GM12864 (cell line): ENCODE measurements at places on chromosomes 11 and 22.

DNA sequence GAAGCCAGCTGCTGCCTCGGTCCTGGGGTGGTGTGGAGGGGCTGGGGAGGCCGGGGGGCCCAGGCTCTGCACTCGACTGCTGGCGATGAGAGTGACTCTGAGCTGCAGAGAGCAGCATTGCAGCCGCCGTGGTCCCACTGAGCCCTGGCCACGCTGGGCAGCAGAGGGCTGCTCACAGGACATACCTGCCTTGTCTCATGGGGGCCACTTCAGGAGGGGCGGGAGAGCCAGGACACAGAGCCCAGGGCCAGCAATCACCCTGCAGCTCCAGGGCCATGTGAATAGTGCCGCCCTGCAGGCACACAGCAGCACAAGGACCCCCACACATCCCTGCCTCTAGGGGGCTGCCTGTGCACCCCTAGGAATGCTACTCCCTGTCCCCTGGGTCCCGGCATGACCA lies 147.0 kb downstream of the CRYBB2 start:
- DNase-seq = no peak

GRCh38 chr11:35082321-35083180 lies 56.4 kb upstream of the CD44 start:
- DNase-seq = peak; percentile 91

- no peak for DNase-seq
Observed at GRCh38 chr11:83051760-83052671, 19.7 kb downstream of the RAB30 start.

DNA sequence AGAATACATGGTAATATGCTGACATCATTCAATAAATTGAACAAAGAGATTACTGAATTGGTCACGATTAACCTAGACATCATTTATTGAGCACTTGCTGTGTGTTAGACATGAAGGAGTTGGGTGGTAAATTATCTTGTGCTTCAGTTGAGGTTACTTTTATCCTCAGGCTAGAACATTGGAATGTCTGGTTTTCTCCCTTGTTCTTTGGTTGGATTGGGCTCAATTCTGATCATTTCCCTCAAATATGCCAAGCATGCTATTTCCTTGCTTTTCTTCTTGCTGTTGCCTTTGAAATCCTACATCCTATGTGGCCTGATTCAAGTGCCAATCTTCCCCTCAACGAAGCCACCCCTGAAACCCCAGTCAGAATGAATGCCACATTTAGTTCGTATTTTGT lies 65.8 kb downstream of the DEUP1 start:
- DNase-seq = no peak

DNA sequence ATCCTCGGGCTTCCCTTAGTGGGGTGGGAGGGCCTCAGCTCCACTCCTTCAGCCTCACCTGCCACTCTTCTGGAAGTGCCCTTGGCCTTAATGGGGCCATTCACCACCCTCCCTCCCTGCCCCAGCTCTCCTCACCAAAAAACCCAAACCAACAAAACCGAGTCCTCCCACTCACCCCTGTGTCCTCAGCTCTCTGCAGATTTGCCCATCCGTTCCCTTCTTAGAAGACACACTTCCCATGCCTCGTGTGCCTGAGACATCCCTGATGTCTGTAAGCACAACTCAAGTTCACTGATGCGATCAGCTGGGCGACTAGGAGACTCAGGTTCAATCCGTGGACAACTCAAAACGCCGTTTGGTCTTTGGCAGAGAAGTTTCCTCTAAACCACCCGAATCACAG lies 839.2 kb downstream of the TBC1D22A start:
- DNase-seq = no peak
